ENCODE measurements at places on chromosomes 4 and X.

GRCh38 chrX:96182366-96182765 is 502.3 kb upstream of the DIAPH2 start:
- DNase-seq: no peak

DNA sequence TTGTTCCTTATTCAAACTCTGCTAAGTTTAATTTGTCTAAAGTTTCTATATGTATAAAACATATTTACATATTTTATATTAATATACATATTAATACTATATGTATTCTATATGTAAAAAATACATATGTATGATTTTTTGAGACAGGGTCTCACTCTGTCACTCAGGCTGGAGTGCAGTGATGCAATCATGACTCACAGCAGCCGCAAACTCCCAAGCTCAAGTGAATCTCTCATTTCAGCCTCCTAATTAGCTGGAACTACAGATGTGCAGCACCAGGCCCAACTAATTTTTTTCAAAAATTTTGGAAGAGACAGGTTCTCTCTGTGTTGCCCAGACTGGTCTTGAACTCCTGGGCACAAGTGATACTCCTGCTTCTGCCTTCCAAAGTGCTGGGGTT is 684.9 kb downstream of the TRAM1L1 start:
- no peak for DNase-seq

DNA sequence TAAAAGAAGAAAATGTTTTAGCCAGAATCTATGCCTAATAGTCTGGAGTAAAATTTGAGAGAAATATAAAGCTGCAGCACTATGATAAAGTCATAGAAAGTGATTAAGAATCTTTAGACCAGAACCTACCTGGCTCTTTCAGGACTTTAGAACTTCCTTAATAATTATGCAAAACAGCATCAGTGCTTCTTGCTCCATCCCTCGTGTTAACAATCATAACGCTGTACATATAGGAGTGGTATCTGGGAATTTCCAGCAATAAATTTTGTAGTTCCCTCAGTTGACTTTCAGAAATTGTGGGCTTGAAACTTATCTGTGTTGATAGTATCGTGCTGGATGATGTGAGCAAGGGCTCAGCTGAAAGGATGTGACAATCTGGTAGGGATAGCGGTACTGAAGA is 102.1 kb upstream of the RASGEF1B start:
- DNase-seq: no peak

- DNase-seq: no peak
Observed at GRCh38 chrX:154749856-154750255, 1.0 kb downstream of the GAB3 start.

GRCh38 chr4:80221161-80221560 is 23.9 kb downstream of the PRDM8 start:
- no peak for DNase-seq

DNA sequence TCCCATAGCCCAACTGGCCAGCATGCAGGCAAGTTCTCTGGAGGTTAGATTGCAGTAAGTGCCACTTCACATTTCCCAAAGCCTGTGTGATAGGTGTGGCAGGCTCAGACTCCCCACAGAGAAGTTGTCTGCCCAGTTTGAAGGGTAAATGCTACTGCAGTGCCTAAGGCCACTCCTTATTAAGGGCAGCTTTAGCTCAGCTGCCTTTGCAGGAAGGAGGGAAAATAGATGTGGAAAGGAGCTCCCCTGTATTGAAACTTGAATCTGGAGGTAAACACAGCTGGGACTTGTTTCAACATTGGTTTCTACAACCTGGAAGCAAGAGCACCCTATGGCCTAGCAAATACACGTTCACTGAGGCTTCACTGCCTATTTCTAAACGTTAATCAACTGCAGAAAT is 22.4 kb downstream of the NEXMIF start:
- no peak for DNase-seq

DNA sequence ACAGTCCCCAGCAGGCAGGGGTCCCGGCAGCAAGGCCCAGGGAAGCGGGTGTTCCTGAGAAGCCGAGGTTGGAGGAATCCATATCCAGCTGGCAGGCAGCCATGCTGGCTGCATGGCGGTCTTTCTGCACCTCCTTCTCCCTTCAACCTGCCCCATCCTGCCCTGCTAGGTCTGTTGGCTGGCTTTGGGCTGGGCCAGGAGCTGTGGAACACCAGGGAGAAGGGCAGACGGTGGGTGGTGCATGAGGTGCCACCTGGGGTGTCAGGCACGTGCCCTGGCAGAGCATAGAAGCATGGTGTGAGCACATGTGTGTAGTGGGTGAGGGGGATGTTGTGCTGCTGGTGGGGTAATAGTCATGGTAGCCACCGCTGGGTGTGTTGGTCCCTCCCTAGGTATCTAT is 150.1 kb downstream of the PJA1 start:
- DNase-seq: no peak

DNA sequence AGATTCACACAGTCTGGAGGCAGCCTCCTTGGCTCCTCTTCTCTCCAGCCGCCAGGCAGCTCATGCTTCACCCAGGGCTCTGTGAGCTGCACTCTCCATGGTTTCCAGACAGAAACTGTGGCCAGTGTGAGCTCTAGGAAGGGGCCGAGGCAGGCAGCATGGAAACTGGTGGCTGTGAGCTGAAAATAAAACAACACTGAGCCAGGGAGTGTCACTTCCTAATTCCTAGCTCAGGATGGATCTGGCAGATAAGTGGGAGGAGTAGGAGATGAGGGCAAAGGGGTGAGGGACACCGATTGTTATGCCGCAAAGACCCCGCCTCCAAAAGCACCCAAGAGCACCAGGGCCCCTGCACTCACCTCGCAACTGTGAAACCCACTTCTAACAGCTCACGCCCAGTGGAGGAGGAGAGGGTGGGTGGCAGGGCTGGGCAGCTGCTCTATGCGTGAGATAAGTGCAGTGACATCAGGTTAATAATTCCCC is 69.8 kb downstream of the FHDC1 start:
- no peak for DNase-seq

DNA sequence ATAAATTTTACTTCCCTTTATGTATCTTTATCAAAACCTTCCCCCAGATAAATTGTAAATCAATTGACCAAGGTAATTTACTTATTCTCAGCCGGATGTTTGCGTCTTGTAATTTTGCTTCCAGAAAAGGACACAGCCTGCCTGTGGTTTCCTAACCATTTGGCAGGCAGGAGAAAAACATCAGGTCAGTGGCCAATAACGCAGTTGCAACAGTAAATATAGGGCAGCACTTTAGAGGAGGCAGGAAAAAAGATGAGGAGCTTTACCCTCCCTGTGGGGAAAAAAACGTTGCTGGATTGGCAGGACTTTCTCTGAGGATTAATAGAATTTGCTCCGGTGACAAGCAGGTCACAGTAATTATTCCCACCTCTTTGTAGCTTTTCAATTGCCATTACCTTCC is 2618.1 kb downstream of the ARAP2 start:
- DNase-seq: no peak

- no peak for DNase-seq
Observed at GRCh38 chr4:15765391-15765790, 12.7 kb upstream of the CD38 start.

- no peak for DNase-seq
Observed at GRCh38 chr4:20960291-20960690, 260.0 kb downstream of the PACRGL start.

DNA sequence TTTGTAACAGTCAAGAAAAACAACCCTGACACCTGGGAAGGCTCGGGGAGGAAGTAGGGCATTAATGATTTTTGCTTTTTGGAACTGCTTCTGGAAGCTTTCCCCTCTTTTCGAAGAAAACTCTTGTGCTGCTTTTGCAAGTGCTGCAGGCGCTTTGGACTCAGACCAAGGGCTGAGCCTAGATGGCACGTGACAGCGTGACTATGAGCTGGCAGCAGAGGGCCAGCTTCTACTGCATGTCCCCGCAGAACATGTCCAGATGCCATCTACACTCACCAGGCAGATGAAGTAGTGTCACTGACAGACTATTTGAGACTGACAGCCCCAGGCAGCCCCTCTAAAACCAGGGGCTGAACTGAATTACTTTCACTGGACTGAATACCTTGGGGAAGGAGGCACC is 6.2 kb downstream of the NR0B1 start:
- no peak for DNase-seq
